ENCODE measurements at places on chromosomes 16 and 17.

GRCh38 chr17:1616101-1616500 is 12.5 kb downstream of the SLC43A2 start:
- no peak for DNase-seq

DNA sequence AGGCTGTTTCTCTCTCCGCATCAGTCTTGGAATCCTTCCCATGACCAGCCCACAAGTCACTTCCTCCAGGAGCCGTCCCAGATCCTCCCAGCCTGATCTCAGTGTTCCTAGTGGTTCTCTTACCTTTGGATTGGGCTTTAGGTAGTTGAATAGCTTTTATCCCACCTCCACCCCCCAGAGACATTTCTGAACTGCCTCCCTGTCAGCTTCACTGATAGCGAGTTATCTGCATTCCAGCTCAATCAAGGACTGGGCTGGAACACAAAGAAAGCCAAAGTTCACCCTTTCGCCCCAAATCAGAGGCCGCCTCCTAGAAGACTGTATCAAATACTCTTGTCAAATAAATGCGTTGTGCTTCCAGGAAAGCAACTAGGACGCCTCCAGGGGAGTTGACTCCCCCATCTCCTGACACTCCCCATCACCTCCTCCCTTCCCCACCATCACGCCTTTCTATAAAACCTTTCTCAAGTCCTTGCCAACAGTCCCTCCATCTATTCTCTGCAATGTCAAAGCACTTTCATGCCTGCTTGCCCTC is 72.7 kb downstream of the TMEM132E start:
- DNase-seq: no peak

DNA sequence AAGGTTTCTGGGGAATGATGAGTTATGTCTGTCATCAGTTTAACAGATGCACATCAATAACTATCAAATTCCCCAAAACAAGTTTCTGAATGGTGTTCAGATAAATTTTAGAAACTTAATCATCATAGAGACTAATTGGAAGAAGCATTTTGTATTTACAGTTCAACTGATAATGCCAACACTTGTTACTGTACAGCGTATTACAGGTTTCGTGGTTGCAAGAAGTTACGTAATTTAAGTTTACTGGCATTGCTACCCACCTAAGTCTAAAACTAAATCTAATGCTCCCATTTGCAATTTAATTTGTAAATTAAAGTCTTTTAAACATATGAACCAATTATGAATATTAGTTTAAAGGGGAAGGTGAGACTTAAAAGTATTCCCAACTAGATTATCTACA is 3.0 kb downstream of the SRSF1 start:
- DNase-seq: no peak

GRCh38 chr16:57528499-57529390 is 7.6 kb downstream of the CCDC102A start:
- no peak for DNase-seq

DNA sequence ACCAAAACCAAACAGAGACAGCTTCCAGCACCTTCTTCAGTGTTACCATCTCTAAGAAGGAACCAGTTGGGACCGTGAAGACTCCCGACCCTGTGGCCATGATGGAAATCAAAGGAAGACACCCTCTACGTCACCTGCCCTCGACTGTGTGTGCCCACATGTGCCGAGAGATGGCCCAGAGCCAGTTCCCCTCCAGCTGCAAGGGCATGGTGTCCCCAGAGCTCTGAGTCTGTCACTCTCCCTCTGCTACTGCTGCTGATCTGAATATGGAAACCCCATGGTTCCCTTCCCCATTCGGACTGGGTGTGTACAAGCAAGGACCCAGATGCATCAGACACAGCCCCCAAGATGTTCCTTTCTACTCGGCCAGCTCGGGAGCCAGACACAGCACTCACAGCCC is 76.4 kb downstream of the SOCS1 start:
- DNase-seq: no peak

GRCh38 chr17:38926293-38927070 is 1.1 kb downstream of the LASP1NB start:
- no peak for DNase-seq

DNA sequence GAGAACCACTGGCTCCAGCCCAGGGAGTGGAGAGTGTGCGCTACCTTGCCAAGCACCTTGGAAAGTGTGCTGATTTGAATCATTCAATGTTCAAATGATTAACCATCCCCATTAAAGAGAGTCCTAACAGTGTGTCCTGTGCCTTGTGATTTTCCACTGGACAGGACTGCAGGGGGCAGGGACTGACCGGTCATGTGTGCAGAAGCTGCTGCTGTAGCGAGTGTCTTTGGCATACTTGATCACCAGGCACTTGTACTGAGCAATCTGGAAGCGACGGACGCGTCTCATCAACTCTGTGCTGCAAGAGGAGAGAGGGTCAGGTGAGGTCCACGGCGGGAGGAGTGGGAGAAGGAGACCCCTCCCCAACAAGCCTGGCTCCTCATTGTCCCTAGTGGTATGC is 2.0 kb downstream of the TK1 start:
- DNase-seq: no peak

DNA sequence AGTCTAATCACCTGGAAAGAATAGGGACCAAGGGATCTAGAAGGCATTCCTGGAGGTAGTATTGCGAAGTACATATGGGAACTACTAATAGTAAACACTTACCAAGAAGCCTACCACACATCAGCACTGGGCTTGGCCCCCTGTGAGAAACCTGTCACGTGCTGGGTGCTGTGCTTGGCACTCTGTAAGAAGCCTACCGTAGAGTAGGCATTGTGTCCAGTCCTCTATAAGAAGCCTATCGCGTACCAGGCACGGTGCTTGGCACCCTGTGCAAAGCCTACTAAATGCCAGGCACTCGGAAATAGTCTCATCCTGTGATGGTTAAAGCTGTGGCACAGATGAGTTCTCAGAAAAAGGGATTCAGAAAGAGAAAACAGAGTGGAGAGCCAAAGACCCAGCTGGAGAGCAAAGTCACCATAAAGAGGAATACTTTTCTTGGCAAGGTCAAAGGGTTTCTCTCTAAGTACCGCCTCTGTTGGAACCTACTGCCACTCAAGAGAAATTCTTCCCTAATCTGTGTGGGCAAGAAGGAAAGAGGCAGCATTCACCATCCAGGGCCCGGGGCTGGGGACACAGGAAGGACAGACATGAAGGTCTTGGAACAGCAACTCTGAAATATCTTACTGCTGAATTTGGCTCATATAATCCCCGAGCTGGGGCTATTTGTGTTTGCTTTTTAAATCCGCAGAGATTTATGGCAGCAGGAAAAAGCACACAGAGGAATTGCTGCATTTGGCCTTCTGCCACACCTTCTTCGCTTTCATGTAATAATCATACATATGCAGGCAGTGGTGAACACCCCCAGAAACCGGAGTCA is 81.8 kb downstream of the VAT1L start:
- no peak for DNase-seq

DNA sequence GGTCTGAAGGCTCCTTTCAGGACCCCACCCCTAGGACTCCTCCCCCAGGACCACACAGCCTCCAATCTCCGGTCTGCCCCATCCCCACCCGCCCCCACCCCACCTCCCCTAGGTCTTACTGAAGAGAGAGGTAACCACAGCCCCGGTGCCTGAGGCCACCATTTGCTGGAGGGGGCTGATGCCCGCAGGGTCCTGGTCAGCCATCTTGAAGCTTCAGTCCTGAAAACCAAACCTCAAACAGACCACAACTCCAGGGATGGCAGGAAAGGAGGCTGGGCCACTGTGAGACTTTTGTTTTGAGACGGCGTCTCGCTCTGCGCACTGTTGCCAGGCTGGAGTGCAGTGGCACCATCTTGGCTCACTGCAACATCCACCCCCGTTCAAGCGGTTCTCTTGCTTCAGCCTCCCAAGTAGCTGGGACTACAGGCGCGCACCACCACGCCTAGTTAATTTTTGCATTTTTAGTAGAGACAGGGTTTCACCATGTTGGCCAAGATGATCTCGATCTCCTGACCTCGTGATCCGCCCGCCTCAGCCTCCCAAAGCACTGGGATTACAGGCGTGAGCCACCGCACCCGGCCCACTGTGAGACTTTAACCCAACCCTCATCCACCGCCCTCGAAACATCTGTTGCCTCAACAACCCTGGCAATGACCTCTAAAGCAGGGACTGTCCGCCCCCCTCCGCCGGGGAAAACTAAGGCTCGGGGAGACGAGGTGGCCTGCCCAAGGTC is 1.1 kb downstream of the SLC25A39 start:
- DNase-seq: no peak

DNA sequence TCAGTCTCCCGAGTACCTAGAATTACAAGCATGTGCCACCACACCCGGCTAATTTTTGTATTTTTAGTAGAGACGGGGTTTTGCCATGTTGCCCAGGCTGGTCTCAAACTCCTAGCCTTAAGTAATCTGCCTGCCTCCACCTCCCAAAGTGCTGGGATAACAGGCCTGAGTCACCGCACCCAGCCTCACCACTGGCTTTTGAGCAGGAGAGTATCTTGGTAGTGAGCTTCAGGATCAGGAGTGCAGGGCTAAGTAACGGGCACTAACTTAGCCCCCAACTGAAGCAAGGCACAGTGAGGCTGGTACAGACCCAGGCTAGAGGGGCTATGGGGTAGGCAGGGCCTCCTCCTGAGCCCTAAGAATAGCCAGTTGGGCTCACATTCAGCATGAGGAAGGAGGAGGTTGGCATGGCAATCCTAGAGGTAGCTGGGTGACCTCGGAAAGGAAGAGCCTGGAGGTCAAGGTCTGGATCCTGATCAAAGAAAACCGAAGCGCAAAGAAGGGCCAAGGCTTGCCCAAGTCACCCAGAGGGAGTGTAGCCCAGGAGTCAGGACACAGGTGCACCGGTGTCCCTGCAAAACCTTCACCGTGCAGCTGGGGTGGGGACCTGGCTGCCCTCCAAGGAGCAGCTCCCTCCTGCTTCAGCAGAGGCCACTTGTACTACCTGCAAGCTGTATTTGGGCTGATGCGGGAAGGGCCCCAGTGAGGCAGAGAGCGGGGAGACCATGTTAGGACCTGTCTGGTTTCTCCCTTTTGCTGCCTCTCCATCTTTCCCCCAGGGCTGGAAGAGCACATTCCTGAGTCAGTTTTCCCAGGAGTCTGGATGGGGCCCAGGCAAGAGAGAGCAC is 1.3 kb upstream of the ADGRG5 start:
- DNase-seq: no peak

DNA sequence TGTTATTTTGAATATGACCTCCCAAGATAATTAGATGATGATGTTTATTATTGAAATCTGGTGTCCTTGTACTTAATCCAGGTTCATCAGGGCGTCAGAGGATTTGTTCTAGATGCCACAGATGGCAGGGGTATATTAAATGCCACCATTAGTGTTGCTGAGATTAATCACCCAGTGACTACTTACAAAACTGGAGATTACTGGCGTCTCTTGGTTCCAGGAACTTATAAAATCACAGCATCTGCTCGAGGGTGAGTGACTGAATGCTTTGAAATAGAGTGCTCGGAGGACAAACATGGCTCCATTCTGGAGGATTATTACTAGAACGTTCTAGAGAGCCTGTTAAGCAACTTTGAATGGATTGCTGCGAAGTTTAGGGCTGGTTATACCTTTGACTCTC is 33.5 kb upstream of the GOSR1 start:
- DNase-seq: no peak

DNA sequence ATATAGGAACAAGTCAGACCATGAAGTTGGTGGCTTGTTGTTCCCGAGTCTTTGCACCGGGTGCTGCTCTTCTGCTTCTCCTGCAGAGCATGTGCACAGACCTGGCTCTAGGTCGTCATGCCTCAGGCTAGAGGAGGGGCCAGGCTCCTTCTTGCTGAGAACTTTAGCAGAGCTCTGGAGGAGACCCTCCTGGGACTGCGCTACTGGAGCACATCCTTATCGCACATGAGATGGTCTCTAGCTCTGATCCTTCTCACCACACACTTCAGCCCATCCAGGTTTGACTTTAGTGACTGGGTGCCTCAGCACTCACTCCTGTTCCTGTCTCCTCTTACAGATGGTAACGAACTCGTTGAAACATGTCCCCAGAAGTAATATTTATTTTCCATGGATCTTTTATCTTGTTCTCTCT is 14.9 kb downstream of the FOXK2 start:
- no peak for DNase-seq

DNA sequence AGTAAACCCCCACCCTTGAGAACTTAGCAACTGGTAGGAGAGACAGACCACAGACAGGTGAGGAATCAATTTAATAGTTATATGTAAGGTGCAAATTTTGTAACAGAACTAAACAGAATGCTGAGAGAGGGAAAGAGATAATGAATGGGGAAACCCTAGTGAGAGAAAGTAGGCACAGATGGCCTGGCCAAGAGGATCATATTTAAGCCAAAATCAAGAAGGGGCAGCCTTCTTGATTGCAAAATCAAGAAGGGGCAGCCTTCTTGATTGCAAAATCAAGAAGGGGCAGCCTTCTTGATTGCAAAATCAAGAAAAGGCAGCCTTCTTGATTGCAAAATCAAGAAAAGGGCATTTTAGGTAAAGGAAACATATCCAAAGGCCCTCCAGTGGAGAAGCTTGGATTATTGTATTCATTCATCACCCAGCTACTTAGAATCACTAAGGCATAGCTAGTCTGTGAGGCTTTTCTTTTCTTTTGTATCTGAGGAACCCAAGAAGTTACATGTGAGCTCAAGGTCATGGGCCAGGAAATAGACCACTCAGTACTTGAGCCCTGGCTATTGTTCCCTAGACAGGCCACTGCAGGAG is 190.6 kb downstream of the CYLD start:
- DNase-seq: no peak

- DNase-seq: no peak
Observed at GRCh38 chr16:6682142-6682811, 650.4 kb upstream of the RBFOX1 start.

DNA sequence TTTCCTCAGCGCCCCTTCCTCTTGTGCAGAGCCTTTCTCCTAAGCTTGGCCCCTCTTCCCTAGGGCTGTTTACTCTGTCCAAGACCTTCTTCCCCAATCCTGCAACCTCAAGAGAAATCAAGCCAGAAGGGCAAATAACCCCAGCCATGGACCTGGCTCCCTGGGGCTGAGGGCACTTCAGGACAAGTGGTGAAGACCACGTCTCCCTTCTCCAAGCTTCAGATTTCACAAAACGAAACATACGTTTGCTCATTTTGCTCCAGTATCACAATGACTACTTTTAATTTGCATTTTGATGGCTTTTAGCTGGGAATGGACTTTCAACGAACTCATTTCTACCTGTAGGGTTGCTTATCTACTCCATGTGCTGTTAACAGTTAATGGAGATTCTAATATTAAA is 139.8 kb upstream of the CACNG5 start:
- no peak for DNase-seq

DNA sequence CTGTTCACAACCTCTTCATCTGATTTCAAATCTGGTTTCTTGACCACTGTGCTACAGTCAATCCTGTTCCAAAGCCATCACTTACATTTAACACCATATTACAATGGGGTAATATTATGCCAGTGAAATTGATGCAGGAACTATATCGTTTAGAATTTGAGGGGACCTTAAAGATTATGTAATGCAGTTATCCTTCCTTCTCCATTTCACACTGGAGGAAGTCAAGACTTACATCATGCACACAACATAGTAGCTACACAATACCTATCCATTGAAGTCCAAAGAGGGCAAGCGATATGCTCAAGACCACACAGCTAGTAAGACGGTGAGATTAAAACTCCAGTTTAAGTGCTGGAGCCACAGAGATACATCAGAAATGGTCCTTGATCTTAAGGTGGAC is 16.8 kb downstream of the NOG start:
- no peak for DNase-seq

- no peak for DNase-seq
Observed at GRCh38 chr16:2836646-2837508, 6.8 kb downstream of the ZG16B start.
